ENCODE measurements at places on chromosomes 6 and 20.

GRCh38 chr20:47660983-47661700, 124.1 kb downstream of the SULF2 start:
- DNase-seq, result no peak

DNA sequence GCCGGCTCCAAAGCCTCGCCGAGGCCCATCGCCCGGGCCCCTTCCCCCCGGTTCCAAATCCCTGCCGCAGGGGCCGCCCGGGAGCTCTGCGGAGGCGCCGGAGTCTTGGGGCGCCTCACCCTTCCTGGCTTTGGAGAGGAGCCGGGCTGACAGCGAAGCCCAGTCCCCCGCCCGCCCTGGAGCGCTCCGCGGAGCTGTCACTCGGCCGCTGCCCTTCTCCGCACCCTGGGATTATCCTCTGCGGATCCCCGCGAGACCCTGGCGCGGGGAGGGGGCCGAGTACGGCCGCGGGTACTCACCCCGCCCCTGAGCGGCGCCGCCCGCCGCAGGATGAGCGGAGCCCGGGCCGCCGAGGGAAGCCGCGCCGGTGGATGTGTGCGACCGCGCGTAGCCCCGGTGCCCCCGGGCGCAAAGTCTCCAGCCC, 343 bp downstream of the SNAP91 start:
- DNase-seq, result no peak

GRCh38 chr6:34143884-34144580, 1.9 kb downstream of the GRM4 start:
- peak; percentile 37 for DNase-seq

DNA sequence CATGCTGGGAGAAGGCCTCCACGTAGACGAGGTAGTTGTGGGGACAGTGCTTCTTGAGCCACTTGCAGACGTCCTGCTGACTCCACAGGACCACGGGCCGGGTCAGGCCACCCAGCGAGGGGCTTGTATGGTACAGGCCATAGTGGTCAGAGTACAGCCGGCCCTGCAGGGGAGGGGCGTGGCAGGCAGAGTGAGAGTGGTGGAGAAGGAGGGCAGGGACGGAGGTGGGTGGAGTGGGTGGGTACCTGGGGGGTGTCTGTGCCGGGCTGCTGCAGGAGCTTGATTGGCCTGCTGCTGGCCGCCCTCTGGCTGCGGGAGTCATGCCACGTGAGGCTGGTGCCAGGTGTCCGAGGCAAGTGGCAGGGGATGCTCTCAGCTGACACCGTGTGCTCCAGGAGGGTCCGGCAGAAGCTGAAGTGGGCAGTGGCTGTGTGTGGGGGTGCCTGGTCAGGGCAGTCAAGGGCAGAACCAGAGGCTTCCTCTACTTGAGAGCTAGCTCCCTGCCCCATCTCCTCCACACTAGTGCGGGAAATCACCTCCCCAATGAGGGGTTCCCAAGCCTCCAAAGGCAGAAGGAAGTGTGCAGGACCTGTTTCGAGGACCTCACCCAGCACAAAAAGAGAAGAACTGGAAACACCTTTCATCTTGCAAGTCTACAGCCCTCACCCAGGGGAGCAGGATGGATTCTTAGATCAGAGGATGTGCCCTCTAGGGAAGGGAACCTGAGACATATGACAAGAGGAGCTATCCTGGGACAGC, 2.3 kb downstream of the SAMD10 start:
- DNase-seq, result no peak

GRCh38 chr6:118810420-118811027, 83.4 kb upstream of the ASF1A start:
- peak; percentile 43 for DNase-seq

DNA sequence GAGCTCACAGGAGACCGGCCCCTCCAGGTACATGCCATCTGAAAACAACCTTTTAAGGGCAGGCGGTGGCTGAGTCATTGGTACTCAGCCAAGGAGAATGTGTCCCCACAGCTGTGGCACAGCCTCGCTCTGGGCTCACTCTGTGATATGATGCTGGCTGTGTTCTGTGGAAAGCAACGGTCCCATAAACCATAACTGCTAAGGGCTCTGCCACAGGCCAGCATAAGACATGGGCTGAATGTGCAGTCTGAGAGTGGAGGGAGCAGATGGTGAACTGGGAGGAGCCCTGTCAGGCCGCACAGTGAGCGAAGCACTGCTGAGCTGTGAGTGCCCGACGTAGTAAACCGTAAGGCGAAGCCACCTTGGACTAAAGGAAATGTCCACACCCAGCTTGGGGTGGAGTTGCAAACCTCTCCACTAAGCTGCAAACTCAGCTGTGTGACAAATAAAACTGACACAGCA, 375.8 kb downstream of the THBS2 start:
- DNase-seq, result no peak

DNA sequence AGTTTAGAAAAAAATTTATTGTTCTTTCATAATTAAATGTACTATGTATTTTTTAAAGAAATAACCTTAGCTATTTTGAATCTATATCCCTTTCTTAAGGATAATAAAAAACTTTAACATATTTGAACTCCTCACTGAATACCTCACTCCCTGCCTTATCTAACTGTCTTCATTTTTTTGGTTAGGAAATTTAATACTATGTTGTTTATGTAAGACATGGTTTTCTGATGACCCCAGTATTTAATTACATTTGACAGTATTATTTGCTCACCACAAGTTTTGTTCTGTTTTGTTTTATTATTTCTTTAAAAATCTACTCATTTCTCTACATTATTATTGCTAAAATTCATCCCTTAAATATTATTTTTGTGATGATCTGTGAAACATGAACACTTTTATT, 394.4 kb upstream of the ADGRB3 start:
- no peak for DNase-seq

GRCh38 chr6:26118999-26119398, 31.8 kb downstream of the HFE start:
- no peak for DNase-seq

GRCh38 chr6:11609324-11610071, 71.9 kb downstream of the TMEM170B start:
- DNase-seq, result no peak

DNA sequence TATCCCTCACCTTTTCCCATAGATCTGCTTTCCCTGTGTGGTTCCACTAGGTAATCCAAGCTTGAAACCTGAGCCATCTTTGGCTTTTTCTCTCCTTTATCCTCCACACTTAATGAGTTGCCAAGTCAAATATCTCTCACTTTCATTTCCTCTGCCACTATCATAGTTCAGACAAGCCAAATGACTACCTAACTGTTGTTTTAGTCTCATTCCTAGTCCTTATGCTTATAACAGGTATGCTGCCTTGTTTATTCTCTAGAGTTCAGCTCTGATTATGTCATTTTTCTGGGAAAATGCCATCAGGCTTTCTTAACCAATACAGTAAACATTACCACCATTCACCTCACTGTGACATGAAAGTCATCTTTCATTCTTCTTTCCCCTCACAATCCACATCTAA, 6.5 kb downstream of the EFHC1 start:
- no peak for DNase-seq

- no peak for DNase-seq
Observed at GRCh38 chr6:2209226-2209809, 36.1 kb downstream of the GMDS start.

DNA sequence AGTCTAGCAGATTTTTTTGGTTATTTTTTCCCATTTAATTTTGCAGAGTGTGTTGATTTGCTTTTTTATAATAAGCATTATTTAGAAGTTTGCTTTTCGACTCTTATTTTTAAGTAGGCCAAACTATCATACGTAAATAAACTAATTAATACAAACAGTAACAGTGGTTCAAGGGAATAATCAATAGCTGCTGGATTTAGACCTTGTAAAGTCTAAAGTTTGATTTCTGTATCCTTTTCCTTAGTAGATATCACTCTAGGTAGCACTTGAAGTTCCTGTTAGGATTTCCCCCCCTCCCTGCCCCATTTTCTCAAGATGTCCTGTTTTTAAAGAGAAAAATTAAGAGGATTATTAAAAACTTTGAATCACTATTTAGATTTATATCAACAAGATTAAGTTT, 136.1 kb downstream of the B3GAT2 start:
- DNase-seq, result no peak

DNA sequence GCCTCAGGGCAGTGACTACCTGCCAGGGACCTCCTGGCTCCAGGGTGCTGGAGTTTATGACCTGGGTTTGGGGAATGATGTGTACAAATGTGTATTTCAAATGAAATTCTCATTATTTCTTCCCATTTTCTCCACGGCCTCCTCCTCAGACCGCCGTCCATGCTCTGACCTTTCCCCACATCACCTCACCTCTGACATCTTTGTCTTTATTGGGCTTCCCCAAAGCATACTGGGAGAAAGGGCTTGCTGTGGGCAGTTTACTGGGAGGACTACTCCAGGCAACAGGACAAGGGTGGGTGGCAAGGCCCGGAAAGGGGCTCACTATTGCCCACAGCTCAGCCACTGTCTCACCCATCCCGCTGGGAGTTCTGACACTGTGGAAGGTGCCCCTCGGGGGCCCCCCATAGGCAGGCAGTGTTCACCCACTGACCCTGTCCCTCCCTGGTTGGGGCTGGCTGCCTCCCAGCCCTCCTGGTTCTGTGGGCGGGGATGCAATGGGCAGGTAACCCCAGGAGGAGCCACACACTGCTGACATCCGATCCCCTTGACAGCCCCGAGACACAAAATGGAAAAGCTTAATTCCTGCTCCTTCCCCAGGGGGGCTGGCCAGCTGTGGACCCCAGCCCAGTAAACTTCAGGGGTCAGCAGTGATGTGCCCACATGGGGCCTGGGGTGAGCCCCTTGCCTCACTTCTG, 39.8 kb upstream of the CST7 start:
- DNase-seq, result no peak

GRCh38 chr6:142802124-142802523, 142.9 kb downstream of the HIVEP2 start:
- DNase-seq, result no peak

GRCh38 chr6:167236239-167236571, 54.9 kb upstream of the UNC93A start:
- no peak for DNase-seq

- no peak for DNase-seq
Observed at GRCh38 chr6:53284901-53285300, 63.8 kb downstream of the ELOVL5 start.

GRCh38 chr6:15521582-15521981, 141.2 kb downstream of the DTNBP1 start:
- DNase-seq, result no peak

- DNase-seq, result no peak
Observed at GRCh38 chr6:33380272-33380981, 11.2 kb upstream of the KIFC1 start.

- DNase-seq, result no peak
Observed at GRCh38 chr6:37686111-37686510, 11.6 kb downstream of the MDGA1 start.
